ENCODE measurements at places on chromosomes 3 and 15.

GRCh38 chr3:151011427-151011826 is 38.9 kb upstream of the CLRN1 start:
- no peak for DNase-seq

GRCh38 chr3:140247775-140248174 is 312.8 kb downstream of the CLSTN2 start:
- DNase-seq = no peak

DNA sequence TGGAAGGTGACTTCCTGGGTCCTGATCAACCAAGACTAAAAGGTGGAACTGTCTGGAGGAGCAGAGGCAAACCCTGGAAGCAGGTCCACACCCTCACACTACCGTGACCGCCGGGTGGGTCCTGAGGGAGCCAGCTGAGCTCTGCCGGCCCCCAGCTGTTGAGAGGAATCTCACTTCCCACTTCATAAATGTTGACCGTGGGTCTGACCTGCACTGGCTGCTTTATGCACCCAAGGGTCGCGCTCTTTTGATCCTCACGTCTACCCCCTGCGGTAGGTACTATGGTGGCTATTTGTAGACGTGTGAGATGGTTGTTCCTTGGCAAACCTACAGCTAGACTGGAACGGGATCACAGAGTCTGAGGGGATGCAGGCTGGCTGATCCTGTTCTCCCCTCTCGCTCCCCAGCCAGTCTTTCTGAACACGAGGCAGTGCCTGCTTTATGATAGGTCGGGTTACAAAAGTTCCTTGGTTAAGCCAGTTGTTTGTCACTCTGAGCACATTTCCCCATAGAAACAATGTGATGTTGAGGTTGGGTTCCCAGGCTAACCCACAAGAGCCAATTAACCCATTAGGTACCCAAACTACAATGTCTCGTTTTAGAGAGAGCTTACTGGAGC is 113.0 kb upstream of the ETV5 start:
- DNase-seq = no peak

- DNase-seq = no peak
Observed at GRCh38 chr3:90005281-90005847, 897.9 kb downstream of the EPHA3 start.

- DNase-seq = no peak
Observed at GRCh38 chr3:46076606-46077005, 49.3 kb upstream of the XCR1 start.

GRCh38 chr3:51373658-51374421 is 11.3 kb upstream of the MANF start:
- no peak for DNase-seq

Measured in stimulated activated CD8-positive, alpha-beta memory T cell treated with anti-CD3 and anti-CD28 coated beads, Interleukin-4, amount 100 ng/mL, for 4 hours (primary cell).